ENCODE measurements at places on chromosomes 1 and 21.
A peak's percentile ranks its signal among the peaks of the same experiment; 100 is the strongest.

GRCh38 chr1:64112281-64112680 is 91.1 kb upstream of the UBE2U start:
- H3K27me3 ChIP-seq: no peaks in the 10 kb centered on the region
- H3K27ac ChIP-seq: no peak overlapping the region
- H3K4me1 ChIP-seq: no peaks in the 10 kb centered on the region

DNA sequence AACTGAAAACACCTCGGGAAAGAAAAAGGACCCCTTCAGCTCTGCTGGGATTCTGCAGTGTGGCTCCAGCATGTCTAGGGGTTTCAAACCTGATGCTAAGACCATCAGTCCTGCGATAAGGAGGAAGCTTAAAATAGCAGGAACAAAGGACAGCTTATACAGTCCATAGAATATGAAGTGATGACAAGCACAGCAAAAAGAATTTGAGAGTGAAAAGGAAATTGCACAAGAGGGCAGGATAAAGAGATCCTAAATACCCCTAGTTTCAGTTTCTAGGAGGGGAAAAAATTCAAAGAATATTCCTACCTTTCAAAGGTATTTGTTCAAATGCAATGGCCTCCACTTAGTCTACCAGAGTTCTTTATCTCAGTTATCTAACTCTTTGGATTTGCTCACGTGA is 171.4 kb downstream of the TGFB2 start:
- H3K27me3 ChIP-seq: no peaks in the 10 kb centered on the region
- H3K4me1 ChIP-seq: no peaks in the 10 kb centered on the region
- H3K4me3 ChIP-seq: no peak overlapping the region
- no peak for DNase-seq

- peak overlapping the region; percentile 81 for H3K4me3 ChIP-seq
- H3K27me3 ChIP-seq: no peaks in the 10 kb centered on the region
- peaks cover 8% of the 10 kb centered on the region for H3K36me3 ChIP-seq
- DNase-seq: no peak
These were observed 863 bp downstream of the FH start for GRCh38 chr1:241518476-241519307.

DNA sequence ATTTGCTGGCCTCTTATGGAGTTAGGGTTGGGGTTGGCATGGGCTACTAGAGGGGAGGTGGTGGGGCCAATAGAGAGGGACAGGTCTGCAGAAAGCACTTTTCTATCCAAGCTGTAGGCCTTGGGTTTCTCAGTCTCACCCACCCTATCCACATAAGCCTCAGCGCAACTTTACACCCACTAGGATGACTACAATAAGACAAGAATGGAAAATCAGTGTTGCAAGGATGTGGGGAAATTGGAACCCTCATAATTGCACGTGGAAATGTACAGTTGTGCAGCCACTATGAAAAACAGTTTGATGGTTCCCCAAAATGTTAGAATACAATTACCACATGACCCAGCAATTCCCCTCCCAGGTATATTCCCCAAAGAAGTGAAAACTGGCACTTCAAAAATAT is 14.0 kb upstream of the GSTM4 start:
- H3K27ac ChIP-seq: no peak overlapping the region
- H3K36me3 ChIP-seq: no peaks in the 10 kb centered on the region
- no peaks in the 10 kb centered on the region for H3K4me1 ChIP-seq

DNA sequence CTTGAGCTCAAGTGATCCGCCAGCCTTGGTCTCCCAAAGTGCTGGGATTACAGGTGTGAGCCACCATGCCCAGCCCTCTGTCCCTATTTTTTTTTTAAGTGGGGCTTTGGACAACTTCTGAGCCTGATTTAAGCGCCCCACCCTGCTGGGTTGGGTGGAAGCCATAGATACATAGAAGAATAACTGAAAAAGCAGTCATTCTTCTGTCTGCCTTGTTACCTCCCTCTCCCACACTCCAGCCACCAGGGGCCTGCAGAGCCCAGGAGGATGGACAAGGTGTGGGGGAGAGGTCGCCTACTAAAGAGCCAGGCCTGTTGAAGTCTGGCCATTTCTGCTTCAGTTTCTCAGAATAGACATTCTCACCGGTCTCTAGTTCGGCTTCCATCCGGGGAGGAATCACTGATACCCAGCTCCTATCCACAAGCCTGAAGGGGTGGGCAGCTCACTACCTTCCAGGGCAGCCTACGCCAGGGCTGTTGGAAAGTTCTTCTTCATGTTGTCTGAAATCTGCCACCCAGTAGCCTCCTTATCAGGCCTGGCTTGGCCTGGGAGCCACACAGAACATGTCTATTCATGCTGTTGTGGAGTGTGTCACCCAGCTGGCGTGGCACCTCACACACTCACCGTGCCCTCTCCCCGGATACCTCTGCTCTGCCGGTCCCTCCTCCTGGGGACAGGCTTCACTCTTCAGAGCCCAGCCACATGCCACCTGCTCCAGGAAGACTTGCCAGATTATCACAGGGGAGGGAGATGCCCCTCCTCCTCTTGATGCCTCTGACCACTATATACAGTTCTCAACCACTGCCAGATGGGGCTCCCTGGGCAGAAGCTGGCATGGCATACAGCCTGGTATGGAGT is 27.7 kb downstream of the KNCN start:
- H3K27me3 ChIP-seq: no peaks in the 10 kb centered on the region
- no peak for DNase-seq
- no peaks in the 10 kb centered on the region for H3K36me3 ChIP-seq

GRCh38 chr1:18284805-18285537 is 177.4 kb downstream of the IGSF21 start:
- H3K27me3 ChIP-seq: no peaks in the 10 kb centered on the region
- H3K36me3 ChIP-seq: no peaks in the 10 kb centered on the region
- no peak overlapping the region for H3K27ac ChIP-seq

DNA sequence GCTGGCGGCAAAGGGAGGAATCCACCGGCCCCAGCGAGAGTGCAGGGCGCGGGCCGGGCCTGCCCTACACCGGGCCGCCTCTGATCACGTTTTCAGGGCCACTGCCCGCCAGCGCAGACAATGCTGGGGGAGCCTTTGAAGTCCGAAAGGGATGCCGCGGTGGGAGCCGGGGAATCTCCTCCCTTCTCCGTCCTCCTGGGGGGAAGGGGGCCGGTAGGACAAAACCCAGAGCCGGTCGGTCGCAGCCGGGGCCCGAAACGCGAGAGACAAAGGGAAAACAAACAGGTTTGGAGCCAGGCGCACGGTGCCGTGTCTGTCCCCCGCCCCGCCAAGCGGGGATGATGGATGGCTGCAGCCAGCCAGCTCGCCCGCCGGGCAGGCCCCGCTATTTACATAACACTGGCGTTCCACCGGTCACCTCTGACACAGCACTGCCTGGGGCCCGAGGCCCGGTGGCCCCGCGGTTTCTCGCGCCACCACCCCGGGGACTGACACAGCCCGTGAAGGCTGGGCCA is 92.0 kb downstream of the CASZ1 start:
- no peaks in the 10 kb centered on the region for H3K36me3 ChIP-seq
- H3K27ac ChIP-seq: no peak overlapping the region
- peaks cover 2% of the 10 kb centered on the region for H3K4me1 ChIP-seq
- no peak for DNase-seq
- H3K27me3 ChIP-seq: no peaks in the 10 kb centered on the region

- DNase-seq: no peak
- no peak overlapping the region for H3K4me3 ChIP-seq
- H3K27ac ChIP-seq: no peak overlapping the region
- H3K4me1 ChIP-seq: no peaks in the 10 kb centered on the region
These were observed 137.5 kb downstream of the HS2ST1 start for GRCh38 chr1:87051965-87052364.

- no peak overlapping the region for H3K27ac ChIP-seq
- H3K4me1 ChIP-seq: no peaks in the 10 kb centered on the region
- no peaks in the 10 kb centered on the region for H3K36me3 ChIP-seq
- no peak overlapping the region for H3K4me3 ChIP-seq
- no peak for DNase-seq
These were observed 37.9 kb upstream of the AHCTF1 start for GRCh38 chr1:246969621-246970020.

- H3K27ac ChIP-seq: no peak overlapping the region
- no peak overlapping the region for H3K4me3 ChIP-seq
- no peaks in the 10 kb centered on the region for H3K36me3 ChIP-seq
- no peaks in the 10 kb centered on the region for H3K27me3 ChIP-seq
- no peaks in the 10 kb centered on the region for H3K4me1 ChIP-seq
These were observed 17.1 kb upstream of the XPR1 start for GRCh38 chr1:180614730-180615129.

DNA sequence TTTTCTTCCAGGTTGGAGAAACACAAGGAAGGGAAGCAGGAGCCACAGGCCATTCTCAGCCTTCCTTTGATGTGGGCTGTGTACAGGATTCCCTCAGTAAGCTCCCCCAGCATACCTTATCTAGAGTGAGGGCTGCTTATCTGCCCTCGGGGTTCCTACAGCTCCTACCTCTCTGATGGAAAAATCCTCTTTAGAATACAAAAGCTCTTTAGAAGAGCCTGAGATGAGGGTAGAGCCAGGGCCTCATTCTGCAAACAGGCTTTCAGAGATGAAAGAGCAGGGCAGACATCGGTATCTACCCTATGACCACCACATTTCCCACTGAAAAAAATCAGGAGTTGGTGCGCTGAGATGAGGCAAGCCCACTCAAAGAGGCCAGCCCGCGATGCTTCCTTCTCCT is 85.1 kb downstream of the PLPP3 start:
- H3K4me3 ChIP-seq: no peak overlapping the region
- H3K36me3 ChIP-seq: peaks cover 26% of the 10 kb centered on the region
- H3K4me1 ChIP-seq: peaks cover 5% of the 10 kb centered on the region
- DNase-seq: no peak

DNA sequence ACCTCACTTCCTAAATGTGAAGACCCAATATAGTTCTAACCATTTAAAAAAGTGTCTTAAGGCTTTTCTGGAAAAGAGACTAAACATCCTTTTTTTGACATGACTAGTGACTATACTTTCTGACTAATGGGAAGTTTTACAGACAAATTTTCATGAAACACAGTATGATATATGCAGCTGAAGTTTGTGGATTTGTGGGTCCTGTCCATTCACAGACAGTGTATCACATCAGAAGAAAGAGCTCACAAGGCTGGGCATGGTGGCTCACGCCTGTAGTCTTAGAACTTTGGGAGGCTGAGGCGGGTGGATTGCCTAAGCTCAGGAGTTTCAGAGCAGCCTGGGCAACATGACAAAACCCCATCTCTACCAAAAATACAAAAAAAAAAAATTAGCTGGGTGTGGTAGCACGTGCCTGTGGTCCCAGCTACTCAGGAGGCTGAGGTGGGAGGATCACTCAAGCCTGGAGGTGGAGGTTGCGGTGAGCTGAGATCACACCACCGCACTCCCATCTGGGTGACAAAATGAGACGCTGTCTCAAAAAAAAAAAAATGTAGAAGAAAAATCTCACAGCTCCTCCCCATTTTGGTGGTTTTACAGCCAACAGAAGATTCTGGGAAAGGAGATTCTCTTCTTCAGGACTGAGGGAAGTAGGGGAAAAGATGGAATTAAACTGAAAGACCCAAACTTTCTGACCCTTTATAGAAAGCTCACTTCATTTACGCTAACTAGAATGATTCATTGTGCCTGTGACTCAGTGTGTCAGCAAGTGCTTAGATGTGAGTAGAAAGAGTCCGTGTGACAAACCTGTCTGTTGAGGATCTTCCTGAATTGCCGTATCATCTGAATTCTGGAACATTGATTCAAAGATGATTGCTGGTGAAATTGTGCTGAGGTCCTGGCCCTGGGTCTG is 15.2 kb upstream of the YRDC start:
- no peaks in the 10 kb centered on the region for H3K27me3 ChIP-seq
- H3K27ac ChIP-seq: no peak overlapping the region
- H3K36me3 ChIP-seq: peaks cover 51% of the 10 kb centered on the region
- no peak overlapping the region for H3K4me3 ChIP-seq
- DNase-seq: no peak

GRCh38 chr1:151790940-151791651 is 796 bp upstream of the TDRKH start:
- H3K4me3 ChIP-seq: peak overlapping the region; percentile 92
- H3K36me3 ChIP-seq: no peaks in the 10 kb centered on the region
- no peak for DNase-seq
- H3K27me3 ChIP-seq: no peaks in the 10 kb centered on the region
- H3K27ac ChIP-seq: peak overlapping the region; percentile 56

DNA sequence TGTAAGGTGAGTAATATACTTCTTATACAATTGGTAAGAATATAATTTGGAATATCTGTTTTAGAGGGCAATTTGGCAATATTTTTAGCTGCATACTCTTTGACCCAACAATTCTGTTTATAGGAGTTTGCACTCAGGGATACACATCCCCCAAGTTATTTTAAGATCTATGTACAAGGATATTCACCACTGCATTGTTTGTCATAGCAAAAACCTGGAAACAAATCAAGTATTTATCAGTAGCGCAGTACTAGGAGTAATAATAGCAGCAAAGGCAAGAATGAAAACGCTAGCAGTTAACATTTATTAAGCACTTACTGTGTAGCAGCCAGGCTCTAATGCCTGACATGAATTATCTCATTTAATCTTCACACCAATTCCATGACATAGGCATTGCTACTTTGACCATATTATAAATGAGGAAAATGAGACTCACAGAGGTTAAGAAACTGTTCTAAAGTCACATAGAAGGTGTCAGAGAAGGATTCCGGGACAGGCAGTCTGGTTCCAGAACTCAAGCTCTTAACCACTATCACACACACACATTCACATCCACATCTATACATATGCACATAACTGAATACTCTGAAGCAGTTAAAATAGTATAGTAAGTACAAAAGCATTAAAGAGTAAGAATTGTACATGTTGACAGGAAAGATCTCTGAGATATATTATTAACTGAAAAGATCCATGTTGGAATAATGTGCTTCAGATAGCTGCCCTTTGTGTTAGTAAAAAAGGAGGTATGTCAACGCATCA is 30.6 kb downstream of the PHC2 start:
- DNase-seq: no peak
- no peaks in the 10 kb centered on the region for H3K27me3 ChIP-seq
- H3K4me1 ChIP-seq: no peaks in the 10 kb centered on the region
- H3K36me3 ChIP-seq: no peaks in the 10 kb centered on the region
- no peak overlapping the region for H3K27ac ChIP-seq

GRCh38 chr1:182823220-182823619 is 15.9 kb upstream of the DHX9 start:
- H3K27me3 ChIP-seq: no peaks in the 10 kb centered on the region
- DNase-seq: no peak
- no peak overlapping the region for H3K4me3 ChIP-seq
- no peaks in the 10 kb centered on the region for H3K4me1 ChIP-seq
- H3K36me3 ChIP-seq: peaks cover 4% of the 10 kb centered on the region
- H3K27ac ChIP-seq: no peak overlapping the region

- no peaks in the 10 kb centered on the region for H3K27me3 ChIP-seq
- DNase-seq: no peak
- no peak overlapping the region for H3K27ac ChIP-seq
- H3K36me3 ChIP-seq: no peaks in the 10 kb centered on the region
These were observed 20.7 kb downstream of the PPP1R15B start for GRCh38 chr1:204390751-204391466.

All from ascending aorta (tissue), 2 donors.